ENCODE measurements at places on chromosomes 7 and 10.

GRCh38 chr7:100825215-100825671, 2.1 kb downstream of the EPHB4 start:
- no peaks in the 10 kb centered on the region for H3K27me3 ChIP-seq
- H3K27ac ChIP-seq = no peak overlapping the region
- DNase-seq = no peak
- H3K4me3 ChIP-seq = peak overlapping the region; percentile 90

DNA sequence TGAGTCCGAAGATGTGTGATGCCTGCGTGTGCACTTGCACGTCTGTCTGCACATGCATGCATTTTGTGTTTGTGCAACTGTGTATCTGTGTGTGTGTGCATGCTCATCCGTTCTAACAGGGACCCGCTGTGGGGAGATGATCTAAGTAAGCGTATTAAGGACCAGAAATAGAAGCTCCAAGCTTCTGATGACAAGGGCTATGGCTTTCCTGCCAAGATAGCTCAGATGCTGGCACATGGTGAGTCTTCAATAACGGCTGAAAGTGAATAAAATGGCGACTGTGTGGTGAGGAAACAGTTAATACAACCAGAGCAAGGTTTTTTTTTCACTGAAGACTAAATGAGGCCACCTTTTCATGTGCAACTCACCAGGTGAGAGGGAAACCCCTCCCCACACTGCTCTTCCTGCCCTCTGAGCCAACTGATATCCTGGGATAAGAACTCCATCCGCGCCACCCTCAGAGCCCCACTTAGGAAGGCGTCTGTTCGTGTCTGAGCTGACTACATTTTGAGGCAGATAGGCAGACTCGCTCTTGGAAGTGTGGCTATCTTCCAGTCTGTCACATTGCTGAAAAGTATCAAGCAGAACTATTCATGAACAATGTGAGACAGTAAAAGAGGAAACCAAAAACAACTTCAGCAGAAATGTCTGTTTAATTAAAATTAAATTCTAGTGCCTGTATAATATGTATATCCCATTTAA, 47.4 kb upstream of the TCERG1L start:
- H3K36me3 ChIP-seq = no peaks in the 10 kb centered on the region
- no peak overlapping the region for H3K4me3 ChIP-seq
- H3K27ac ChIP-seq = no peak overlapping the region

- no peaks in the 10 kb centered on the region for H3K36me3 ChIP-seq
- no peak overlapping the region for H3K4me3 ChIP-seq
- H3K4me1 ChIP-seq = no peaks in the 10 kb centered on the region
- no peak for DNase-seq
- no peaks in the 10 kb centered on the region for H3K27me3 ChIP-seq
Measured at GRCh38 chr10:11617233-11617632, 5.8 kb upstream of the USP6NL start.

DNA sequence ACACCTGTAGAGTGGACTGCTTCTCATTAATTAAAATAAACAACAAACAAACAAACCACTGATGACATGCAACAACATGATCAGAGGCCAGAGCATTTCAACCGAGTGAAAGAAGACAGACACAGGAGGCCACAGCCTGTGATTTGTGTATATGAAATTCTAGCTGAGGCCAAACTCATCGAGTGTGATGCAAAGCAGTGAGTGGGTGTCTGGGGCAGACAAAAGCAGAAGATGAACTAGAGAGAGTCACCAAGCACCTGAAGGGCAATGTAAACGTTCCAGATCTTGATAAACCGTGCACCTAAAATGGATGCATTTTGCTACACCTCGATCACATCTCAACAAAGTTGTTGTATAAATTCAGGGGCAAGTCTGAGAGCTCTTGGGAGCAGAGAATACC, 108.4 kb downstream of the KLF6 start:
- H3K4me3 ChIP-seq = no peak overlapping the region
- DNase-seq = no peak
- no peaks in the 10 kb centered on the region for H3K27me3 ChIP-seq

- no peak for DNase-seq
- no peaks in the 10 kb centered on the region for H3K27me3 ChIP-seq
- H3K4me3 ChIP-seq = no peak overlapping the region
Measured at GRCh38 chr7:598899-599298, 79.3 kb upstream of the PDGFA start.

GRCh38 chr7:3912291-3912690, 611.2 kb downstream of the SDK1 start:
- H3K27ac ChIP-seq = no peak overlapping the region
- H3K27me3 ChIP-seq = no peaks in the 10 kb centered on the region
- DNase-seq = no peak
- H3K4me1 ChIP-seq = no peaks in the 10 kb centered on the region
- no peaks in the 10 kb centered on the region for H3K36me3 ChIP-seq

DNA sequence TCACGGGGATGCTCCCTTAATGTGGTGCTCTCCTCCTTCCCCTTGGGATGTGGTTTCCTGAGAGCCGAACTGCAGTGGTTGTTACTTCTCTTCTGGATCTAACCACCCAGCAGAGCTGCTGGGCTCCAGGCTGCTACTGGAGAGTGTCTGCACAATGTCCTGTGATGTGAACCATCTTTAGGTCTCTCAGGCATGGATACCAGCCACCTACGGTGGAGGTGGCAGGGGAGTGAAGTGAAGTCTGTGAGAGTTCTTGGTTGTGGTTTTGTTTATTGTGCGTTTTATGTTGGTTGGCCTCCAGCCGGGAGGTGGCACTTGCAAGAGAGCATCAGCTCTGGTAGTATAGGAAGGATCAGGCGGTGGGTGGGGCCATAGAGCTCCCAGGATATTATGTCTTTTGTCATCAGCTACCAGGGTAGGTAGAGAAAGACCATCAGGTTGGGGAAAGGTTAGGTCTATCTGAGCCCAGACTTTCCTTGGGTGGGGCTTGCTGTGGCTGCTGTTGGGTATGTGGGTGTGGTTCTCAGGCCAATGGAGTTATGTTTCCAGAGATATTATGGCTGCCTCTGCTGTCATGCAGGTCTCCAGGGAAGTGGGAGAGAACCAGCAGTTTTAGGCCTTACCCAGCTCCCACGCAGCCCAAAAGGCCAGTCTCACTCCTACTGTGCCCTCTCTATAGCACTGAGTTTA, 87.9 kb downstream of the KIF20B start:
- no peaks in the 10 kb centered on the region for H3K36me3 ChIP-seq
- H3K4me3 ChIP-seq = no peak overlapping the region
- no peak for DNase-seq
- H3K4me1 ChIP-seq = no peaks in the 10 kb centered on the region
- H3K27me3 ChIP-seq = no peaks in the 10 kb centered on the region

GRCh38 chr7:77877791-77878190, 79.2 kb downstream of the PHTF2 start:
- H3K27ac ChIP-seq = no peak overlapping the region
- H3K4me1 ChIP-seq = no peaks in the 10 kb centered on the region
- no peaks in the 10 kb centered on the region for H3K27me3 ChIP-seq
- no peak for DNase-seq
- H3K36me3 ChIP-seq = no peaks in the 10 kb centered on the region
- no peak overlapping the region for H3K4me3 ChIP-seq

- no peak overlapping the region for H3K27ac ChIP-seq
- no peak overlapping the region for H3K4me3 ChIP-seq
- no peaks in the 10 kb centered on the region for H3K4me1 ChIP-seq
Measured at GRCh38 chr7:56483861-56484550, 367.8 kb upstream of the NUPR2 start.

DNA sequence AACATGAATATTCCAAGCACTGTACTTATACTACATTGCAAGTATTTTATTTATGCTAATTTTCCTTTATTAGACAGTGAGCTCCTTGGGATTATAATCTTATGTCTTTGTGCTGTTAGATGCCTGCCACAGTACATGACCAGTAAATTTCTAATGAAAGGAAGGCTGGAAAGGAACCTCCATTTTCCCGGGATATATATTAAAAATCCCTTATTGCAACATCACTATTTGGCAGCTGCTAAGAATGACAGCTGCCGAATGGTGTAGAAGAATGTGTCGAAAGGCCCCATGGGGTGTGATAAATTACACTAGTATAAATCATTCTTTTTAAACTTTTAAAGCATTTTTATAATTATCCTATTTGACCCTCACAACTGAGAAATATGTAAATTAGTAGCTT, 59.1 kb downstream of the TFAM start:
- H3K27me3 ChIP-seq = no peaks in the 10 kb centered on the region
- no peaks in the 10 kb centered on the region for H3K36me3 ChIP-seq
- H3K27ac ChIP-seq = no peak overlapping the region
- H3K4me3 ChIP-seq = no peak overlapping the region
- DNase-seq = no peak
- H3K4me1 ChIP-seq = no peaks in the 10 kb centered on the region

GRCh38 chr10:33134011-33134751, 176.2 kb upstream of the ITGB1 start:
- peak overlapping the region; percentile 90 for H3K27ac ChIP-seq
- H3K4me1 ChIP-seq = peaks cover 27% of the 10 kb centered on the region

- H3K27me3 ChIP-seq = no peaks in the 10 kb centered on the region
- no peaks in the 10 kb centered on the region for H3K4me1 ChIP-seq
- no peak for DNase-seq
- no peak overlapping the region for H3K4me3 ChIP-seq
- no peak overlapping the region for H3K27ac ChIP-seq
Measured at GRCh38 chr10:66321723-66322665, 603.8 kb upstream of the LRRTM3 start.

- no peak overlapping the region for H3K4me3 ChIP-seq
- no peak overlapping the region for H3K27ac ChIP-seq
- DNase-seq = peak; percentile 7
- H3K27me3 ChIP-seq = peaks cover 71% of the 10 kb centered on the region
- peaks cover 4% of the 10 kb centered on the region for H3K4me1 ChIP-seq
Measured at GRCh38 chr10:103278862-103279298, 1.9 kb downstream of the INA start.

GRCh38 chr7:20788420-20788990, 1.8 kb upstream of the SP8 start:
- H3K27ac ChIP-seq = no peak overlapping the region
- H3K4me3 ChIP-seq = no peak overlapping the region
- H3K36me3 ChIP-seq = no peaks in the 10 kb centered on the region
- DNase-seq = no peak

DNA sequence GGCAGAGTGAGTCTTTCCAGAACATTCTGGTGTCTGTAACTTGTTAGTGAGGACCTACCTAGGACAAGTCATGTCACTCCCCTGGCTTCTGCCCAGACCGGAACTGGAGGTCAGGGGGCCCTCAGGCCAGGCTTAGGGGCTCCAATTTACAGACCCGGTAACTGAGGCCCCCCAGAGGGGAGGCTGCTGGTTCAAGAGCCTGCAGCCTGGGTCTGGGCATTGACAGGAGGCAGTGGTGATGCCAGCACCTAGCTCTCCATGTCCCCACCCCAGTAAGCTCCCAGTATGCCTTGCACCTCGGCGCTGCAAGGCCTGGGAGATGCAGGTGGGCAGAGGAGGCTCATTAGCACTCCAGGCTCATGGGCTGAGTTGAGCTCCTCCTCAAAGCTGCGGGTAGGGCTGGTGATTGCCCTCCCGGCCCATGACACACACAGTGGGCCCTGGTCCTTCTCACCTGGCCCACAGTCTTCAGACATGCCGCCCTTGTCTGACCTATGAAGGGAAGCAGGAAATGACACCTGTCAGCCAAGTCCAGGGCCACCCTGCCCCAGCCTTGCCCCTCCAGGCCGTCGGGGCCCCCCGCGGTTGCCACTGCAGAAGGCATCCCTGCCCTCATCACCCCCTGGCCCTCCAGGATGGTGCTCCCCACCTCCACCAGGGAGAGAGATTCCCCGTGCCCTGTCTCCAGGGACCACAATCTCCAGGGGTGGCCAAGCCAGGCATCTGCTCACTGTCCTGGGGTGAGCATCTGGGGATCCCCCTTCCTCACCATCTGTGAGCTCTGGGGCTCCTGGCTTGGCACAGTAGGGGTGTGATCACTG, 88.3 kb upstream of the TMEM248 start:
- H3K4me1 ChIP-seq = no peaks in the 10 kb centered on the region
- no peaks in the 10 kb centered on the region for H3K27me3 ChIP-seq
- DNase-seq = no peak
- no peaks in the 10 kb centered on the region for H3K36me3 ChIP-seq
- H3K27ac ChIP-seq = no peak overlapping the region

GRCh38 chr10:132539894-132540293, 2.3 kb downstream of the INPP5A start:
- DNase-seq = no peak
- H3K27ac ChIP-seq = no peak overlapping the region
- peaks cover 31% of the 10 kb centered on the region for H3K4me1 ChIP-seq

GRCh38 chr7:51275532-51275931, 41.1 kb downstream of the COBL start:
- no peaks in the 10 kb centered on the region for H3K36me3 ChIP-seq
- H3K4me1 ChIP-seq = peaks cover 19% of the 10 kb centered on the region
- no peak overlapping the region for H3K4me3 ChIP-seq
- no peak overlapping the region for H3K27ac ChIP-seq

GRCh38 chr10:18860631-18861240, 187.9 kb upstream of the MALRD1 start:
- H3K4me1 ChIP-seq = no peaks in the 10 kb centered on the region
- no peaks in the 10 kb centered on the region for H3K36me3 ChIP-seq
- H3K27me3 ChIP-seq = no peaks in the 10 kb centered on the region
- no peak overlapping the region for H3K4me3 ChIP-seq

DNA sequence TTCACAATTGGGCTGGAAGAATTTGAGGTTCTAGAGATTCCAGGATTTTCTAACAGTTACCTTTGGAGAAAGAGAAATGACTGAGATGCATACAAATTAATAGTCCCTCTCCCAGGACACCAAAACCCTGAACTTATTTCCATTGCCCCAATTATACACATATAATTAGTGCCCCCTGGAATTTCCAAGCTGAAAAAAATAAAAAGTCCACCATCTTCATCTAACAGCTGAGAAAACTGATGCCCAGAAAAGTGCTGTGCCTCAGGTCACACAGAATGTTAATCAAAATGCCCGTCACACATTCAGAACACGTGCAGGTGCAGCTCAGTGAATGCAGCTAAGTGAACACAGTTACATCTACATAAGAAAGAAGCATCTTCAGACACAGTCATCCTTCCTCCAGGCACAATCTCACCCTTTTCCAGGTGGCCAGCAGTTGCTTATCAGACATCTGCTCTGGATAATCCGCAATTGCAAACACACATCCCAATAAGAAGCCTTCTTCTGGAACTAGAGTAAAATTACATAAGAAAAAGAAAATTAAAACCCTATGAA, 35.4 kb downstream of the PAXIP1 start:
- peaks cover 72% of the 10 kb centered on the region for H3K36me3 ChIP-seq
- no peak overlapping the region for H3K27ac ChIP-seq
- no peak overlapping the region for H3K4me3 ChIP-seq
- no peaks in the 10 kb centered on the region for H3K4me1 ChIP-seq
- H3K27me3 ChIP-seq = no peaks in the 10 kb centered on the region

GRCh38 chr7:33044401-33044718, 18.2 kb downstream of the NT5C3A start:
- H3K4me3 ChIP-seq = peak overlapping the region; percentile 36
- H3K27ac ChIP-seq = peak overlapping the region; percentile 82
- H3K4me1 ChIP-seq = peaks cover 23% of the 10 kb centered on the region
- no peaks in the 10 kb centered on the region for H3K36me3 ChIP-seq
- peak; percentile 93 for DNase-seq
- no peaks in the 10 kb centered on the region for H3K27me3 ChIP-seq
